Ascending aorta (tissue), 2 donors: ENCODE measurements at places on chromosomes 12 and 14. TPM values are rescaled to one million over a fixed set of nuclear protein-coding genes. Genes with fewer than 3 reads are reported as not detected.

GRCh38 chr12:22858849-22859570 lies 234.0 kb downstream of the ETNK1 start:
- no peaks in the 10 kb centered on the region for H3K36me3 ChIP-seq
- no peaks in the 10 kb centered on the region for H3K27me3 ChIP-seq
- H3K4me3 ChIP-seq, result no peak overlapping the region
- DNase-seq, result no peak
- H3K27ac ChIP-seq, result no peak overlapping the region
- no peaks in the 10 kb centered on the region for H3K4me1 ChIP-seq

GRCh38 chr12:109449845-109450532 lies 27.1 kb downstream of the KCTD10 start:
- peaks cover 16% of the 10 kb centered on the region for H3K4me1 ChIP-seq
- no peaks in the 10 kb centered on the region for H3K27me3 ChIP-seq
- no peak overlapping the region for H3K4me3 ChIP-seq
- H3K27ac ChIP-seq, result peak overlapping the region; percentile 40

DNA sequence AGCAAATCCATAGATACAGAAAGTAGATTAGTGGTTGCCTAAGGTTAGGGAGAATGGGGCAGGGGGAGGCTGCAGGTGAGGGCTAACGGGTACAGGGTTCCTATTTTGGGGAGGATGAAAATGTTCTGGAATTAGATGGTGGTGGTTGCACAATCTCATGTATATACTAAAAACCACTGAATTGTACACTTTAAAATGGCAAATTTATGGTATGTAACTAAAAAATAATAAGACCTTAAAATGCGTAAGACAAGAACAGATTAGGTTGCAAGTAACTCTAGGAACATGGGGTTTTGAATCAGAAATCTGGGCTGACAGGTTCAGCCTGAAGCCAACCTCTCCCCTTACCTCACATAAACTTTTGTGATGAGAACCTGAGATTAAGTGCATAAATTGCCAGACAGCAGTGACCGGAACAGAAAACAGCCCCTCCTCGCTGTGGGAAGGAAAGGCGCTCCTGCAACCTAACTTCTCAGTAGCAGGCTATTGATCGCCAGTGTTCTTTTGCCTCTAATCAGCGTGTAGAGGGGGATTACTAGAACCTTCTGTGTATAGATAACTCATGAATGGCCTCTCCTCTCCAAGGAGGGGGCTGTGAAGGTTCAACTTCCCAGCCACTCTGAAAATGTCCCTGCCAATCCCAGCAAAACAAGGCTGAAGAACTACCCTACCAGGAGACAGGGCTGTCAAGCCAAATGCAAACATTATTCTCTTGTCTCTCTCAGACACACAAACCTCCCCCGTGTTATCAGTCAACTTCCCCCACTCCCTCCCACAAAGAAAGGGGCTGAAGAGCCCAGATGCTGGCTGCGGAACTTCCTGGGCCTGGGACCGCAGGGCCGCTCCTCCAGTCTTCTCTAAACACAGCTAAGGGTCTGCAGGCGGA lies 1.9 kb downstream of the SSH1 start:
- peaks cover 24% of the 10 kb centered on the region for H3K4me1 ChIP-seq
- H3K27me3 ChIP-seq, result no peaks in the 10 kb centered on the region
- H3K36me3 ChIP-seq, result no peaks in the 10 kb centered on the region
- H3K27ac ChIP-seq, result peak overlapping the region; percentile 97
- peak overlapping the region; percentile 93 for H3K4me3 ChIP-seq
- no peak for DNase-seq

- no peaks in the 10 kb centered on the region for H3K27me3 ChIP-seq
- no peak overlapping the region for H3K4me3 ChIP-seq
- no peak for DNase-seq
- peaks cover 73% of the 10 kb centered on the region for H3K4me1 ChIP-seq
- no peaks in the 10 kb centered on the region for H3K36me3 ChIP-seq
- peak overlapping the region; percentile 89 for H3K27ac ChIP-seq
Measured at GRCh38 chr12:11762723-11763326, 113.4 kb downstream of the ETV6 start.

The SHMT2 gene
- total RNA-seq, result 136 TPM
